ENCODE measurements at places on chromosomes 12 and 14. TPM values are rescaled to one million over a fixed set of nuclear protein-coding genes. Genes with fewer than 3 reads are reported as not detected.

GRCh38 chr14:50070230-50070629 is 46.1 kb downstream of the VCPKMT start:
- no peak for DNase-seq

GRCh38 chr14:98945611-98946570 is 326.1 kb downstream of the BCL11B start:
- no peak for DNase-seq

GRCh38 chr12:11264501-11264900 is 5.0 kb downstream of the PRB3 start:
- DNase-seq = no peak

- no peak for DNase-seq
These were observed 59.5 kb downstream of the IFNG-AS1 start for GRCh38 chr12:68048648-68049297.

GRCh38 chr14:82710267-82710841 is 1176.7 kb upstream of the SEL1L start:
- peak; percentile 79 for DNase-seq

Gene ADIPOR2
- polyA plus RNA-seq = 45.7 TPM

Data from renal pelvis (tissue), 12 donors.